Ovary (tissue), 10 donors: ENCODE measurements at places on chromosomes 1 and 21.

GRCh38 chr21:26715878-26716506 lies 129.2 kb downstream of the ADAMTS1 start:
- no peak for DNase-seq

DNA sequence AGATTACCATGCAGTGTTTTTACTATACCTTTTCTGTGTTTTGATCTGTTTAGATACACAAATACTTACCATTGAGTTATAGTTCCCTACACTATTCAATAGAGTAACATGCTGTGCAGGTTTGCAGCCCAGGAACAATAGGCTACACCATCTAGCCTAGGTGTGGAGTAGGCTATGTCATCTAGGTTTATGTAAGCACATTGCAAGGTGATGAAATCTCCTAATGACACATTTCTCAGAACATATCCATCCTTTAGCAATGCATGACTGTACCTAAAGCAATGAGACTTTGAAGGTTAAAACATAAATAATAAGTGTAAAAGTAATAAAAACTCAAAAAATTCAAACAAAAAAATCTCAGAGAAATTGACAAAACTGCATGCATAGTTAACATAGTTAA lies 358.6 kb downstream of the USH2A start:
- no peak for DNase-seq

GRCh38 chr1:219189021-219189824 lies 15.5 kb downstream of the LYPLAL1 start:
- DNase-seq = no peak

DNA sequence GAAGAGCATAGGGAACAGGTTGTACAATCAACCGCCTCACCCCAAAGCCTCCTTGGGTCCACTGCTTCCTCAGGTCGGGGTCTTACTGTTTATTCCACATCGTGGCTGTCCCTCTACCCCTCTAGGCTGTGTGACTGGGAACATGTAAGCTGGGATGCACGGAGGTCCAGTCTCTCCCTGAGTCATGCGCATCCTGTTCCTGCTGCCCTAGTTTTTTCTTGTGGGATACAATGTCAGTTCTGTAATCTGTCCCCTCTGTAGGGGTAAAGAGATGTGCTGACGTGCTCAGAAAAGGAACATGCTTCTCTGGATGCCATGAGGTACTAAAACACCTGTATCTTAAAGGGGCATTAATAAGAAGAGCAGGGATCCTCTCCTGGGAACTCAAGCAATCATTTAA lies 66.2 kb downstream of the SLC45A1 start:
- DNase-seq = no peak

DNA sequence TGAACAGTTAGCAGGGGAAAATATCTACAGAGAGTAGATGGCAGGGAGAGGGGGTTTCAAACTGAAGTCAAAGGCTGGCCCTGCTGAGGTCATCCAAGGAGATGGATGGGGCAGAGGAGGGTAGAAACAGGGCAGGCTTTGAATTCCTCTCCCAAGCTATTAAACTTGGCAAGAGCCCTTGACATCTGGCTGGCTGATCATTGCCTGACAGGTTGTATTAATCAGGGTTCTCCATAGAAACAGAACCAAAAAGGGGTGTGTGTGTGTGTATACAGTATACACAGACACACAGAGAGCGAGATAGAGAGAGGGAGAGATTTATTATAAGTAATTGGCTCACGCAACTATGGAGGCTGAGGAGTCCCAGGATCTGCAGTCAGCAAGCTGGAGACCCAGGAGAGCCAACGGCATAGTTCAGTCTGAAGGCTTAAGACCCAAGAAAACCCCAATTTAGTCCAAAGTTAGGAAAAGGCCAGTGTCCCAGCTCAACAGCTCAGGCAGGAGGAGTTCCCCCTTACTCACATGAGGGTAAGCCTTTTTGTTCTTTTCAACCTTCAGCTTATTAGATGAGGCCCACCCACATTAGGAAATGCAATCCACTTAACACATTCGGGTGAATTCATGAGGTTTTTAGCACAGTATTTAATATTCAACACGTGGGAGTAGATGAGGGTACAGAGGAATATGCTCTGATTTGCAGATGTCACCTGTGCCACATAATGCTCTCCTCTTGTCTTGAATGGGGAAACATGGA lies 46.7 kb upstream of the HAO2 start:
- DNase-seq = no peak

- no peak for DNase-seq
Observed at GRCh38 chr1:42392255-42392654, 11.7 kb downstream of the RIMKLA start.

DNA sequence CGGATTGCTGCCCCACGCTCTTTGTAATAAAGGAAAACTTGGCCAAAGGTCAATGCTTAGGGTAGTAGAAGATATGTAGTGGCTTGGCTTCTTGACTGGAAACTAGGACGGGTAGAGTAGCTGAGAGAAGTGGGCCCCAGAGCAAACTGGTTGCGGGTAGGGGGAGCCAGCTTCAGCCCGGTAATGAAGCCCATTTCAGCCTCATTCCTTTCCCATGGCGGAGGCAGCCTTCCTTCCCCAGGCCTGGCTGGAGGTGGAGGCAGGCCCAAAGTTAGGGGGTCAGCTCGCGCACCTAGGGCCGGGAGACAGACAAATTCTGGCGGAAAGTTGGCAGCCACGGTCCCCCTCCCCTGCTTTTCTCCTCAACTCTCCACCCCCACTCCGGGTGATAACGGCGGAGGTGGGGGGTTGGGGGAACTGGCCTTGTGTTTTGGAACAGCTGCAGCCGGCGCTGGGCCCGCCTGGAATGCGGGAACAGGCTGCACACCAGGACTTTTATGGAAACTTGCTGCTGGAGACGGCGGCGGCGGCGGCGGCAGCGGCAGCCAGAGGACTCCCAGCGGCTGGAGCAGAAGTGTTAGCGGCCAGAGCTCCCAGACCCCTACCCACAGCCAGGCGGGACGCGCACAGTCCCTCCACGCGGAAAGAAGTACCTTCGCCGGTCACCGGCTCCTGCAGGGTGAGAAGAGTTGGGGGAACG lies at the start of gene NEXN:
TSS of gene NEXN (plus strand) at position 544 of the 700 bp plus-strand sequence. CDS start 27,483 bp downstream, outside the sequence.
- peak; percentile 91 for DNase-seq

DNA sequence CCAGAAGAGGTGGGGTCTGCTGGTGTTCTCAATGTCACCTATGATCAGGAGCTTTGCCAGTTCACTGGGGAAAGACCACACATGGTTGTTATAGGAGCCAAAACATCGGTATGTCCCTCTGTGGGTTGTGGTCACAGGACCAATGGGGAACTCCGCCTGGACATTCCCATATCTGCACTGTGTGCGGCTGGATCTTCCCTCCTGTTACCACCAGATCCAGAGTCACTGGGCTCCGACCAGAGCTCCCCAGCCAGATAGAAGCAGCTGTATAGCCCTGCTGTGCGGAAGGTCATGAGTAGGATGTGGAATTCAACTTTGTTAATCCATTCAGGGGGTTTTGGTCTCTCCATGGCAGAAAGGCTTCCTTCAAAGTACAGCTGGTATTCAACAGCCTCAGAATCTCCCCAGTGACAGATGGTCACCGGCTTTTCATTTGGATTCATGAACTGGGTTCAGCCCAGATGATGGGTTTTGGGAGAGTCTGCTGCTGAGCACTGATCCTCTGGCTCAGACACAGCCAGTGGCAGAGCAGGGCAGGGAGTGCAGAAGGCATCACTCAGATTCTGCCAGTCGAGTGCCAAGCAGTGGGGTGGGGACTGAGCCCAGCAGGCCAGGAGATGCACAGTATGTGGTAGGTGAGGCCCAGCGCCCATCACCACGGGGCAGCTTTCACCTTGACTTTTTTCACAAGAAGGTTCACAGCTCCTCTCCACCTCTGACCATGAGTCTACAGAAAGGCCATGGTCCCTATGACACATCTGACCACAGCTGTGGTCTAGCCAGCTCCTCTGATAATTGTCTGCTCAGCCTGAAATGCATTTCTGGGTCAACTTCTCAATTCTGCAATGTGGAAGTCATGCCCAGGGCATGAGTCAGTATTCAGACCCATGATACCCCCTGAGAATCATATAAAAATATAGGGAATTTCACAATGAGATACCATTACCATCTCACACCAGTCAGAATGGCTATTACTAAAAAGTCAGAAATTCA lies 2.9 kb upstream of the SHCBP1L start:
- no peak for DNase-seq

DNA sequence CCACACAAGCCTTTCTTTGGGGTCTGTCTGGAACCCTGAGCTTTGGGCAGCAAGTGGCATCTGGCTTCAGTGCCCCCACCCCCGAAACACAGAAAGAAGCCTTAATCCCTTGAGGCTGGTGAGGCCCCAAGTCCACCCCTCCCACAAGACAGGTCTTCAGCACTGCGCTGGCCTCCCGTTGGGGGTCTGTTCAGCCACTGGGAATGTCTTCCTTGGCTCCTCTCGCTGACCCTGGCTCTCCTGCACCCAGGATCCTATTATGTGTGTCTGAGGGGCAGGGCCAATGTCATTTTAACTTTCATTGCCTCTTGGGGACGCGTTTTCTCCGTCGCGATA lies 26.9 kb downstream of the ATP8B2 start:
- no peak for DNase-seq

DNA sequence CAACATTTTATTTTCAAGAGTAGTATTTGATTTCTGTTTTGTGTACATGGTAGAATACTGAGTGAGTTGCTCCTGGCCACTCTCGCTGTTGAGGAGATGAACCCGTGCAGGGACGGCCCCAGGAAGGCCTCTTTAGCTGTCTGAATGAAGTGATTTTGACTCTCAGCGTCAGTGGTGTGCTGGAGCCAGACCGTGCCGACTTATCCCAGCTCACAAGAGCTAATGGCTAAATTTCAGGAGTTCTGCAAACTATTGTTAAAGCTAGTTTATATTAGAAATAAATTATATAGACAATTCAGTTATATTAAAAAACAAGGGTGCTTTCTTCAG lies 111.2 kb upstream of the KIF26B start:
- no peak for DNase-seq

- DNase-seq = no peak
Observed at GRCh38 chr1:59317780-59318179, 20.9 kb downstream of the FGGY start.

DNA sequence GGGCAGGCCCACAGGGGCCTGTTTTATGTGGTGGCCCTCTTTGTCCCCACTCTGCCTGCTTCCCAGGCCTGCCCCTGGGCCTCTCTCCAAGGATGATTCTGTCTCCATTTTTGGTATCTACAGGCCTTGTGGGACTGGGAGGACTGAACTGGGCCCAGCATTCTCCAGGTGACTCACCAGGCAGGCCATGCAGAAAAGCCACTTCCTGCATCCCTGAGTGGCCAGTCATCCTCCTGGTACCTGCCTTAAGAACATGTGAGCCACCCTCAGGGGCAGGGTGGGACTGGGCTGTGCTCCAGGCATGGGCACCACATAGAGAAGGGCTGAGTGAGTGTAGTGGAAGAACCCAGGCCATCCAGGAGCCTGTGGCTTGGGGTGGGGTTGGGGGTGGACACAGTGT lies 20.0 kb upstream of the BCAR3 start:
- DNase-seq = no peak

DNA sequence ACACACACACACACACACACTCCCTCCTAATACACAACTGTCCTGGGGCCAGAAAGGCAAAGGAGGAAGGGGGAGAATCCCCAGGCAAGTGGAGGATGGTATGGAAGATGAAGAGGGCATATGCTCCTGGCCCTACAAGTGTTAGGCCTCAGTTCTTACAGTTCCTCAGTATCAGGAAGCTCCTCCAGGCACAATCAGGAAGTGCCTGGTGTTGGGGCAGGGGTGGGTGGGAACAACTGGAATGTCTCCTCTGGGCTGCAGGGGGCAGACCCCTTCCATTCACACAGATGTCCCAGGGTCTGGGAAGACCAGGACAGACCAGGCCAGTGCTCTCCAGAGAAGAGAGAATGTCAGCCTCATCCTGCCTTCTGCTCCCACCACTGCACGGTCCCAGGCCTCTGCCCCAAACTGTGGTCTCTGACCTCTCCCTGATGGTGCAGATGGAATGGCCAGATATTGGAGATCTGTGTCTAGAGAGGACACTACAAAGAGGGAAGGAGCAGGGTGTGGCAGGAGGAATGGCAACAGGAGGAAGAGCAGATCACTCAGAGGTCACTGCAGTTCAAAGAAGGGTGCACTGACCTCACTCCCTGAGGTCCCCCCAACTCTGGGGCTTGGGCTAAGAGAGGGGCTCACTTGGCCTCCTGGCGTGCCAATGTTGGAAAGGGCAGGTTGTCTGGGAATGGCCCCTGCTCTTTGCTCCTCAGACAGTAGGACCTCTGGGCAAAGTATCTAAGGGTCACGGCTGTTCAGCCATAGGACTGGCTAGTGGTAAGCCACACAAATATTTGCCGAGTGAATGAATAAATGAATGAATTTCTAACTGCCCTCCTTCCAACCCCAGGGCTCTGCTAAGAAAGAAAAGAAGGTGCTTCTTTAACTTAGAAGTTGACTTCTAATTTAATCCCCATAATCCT lies 2.5 kb upstream of the DENND2D start:
- DNase-seq = no peak

GRCh38 chr21:35189077-35189863 lies 140.2 kb upstream of the RUNX1 start:
- DNase-seq = peak; percentile 52

GRCh38 chr1:117138561-117138960 lies 17.0 kb upstream of the TRIM45 start:
- no peak for DNase-seq

- DNase-seq = no peak
Observed at GRCh38 chr1:218254296-218254946, 30.7 kb upstream of the RRP15 start.

DNA sequence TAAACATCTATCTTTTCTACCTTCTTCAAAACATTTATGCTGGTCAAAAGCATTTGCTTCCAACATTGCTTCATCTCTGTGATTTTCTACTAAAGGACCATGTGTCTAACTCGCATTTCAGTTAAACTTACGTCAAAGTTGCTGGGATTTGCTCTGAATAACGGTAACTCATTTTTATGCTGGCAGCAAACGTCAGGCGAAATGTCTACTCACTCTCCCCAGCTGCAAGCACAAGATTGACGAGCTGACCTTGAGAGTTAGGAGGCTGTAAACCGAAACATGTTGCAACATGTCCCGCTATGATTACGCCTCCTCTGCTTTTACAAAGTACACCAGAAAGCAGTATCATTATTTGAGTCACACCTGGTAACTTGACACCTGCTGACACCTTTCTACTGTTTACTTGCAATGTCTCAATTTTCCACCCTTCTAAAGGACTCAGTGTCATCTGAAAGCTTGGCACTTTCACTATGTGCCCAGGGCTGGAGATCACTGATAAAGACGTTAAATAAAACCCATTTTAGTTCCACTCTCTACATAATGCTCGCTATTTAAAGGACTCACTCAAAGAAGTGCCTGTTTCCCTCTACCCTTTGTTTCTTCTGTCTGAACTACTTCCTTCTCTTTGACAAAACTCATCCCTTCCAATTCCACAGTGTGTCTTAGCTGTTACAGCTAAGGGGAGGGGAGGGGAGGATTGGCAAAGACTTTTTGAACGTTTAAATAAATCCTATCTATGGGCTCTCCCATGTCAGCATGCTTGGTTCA lies 111.9 kb downstream of the PTPN14 start:
- DNase-seq = peak; percentile 59

GRCh38 chr1:171715813-171716251 lies 26.0 kb downstream of the VAMP4 start:
- no peak for DNase-seq

- DNase-seq = no peak
Observed at GRCh38 chr1:27166351-27166802, 11.5 kb upstream of the SLC9A1 start.

GRCh38 chr21:16863362-16863905 lies 649.4 kb upstream of the CXADR start:
- DNase-seq = no peak
